ENCODE measurements at places on chromosomes 3 and 15.

DNA sequence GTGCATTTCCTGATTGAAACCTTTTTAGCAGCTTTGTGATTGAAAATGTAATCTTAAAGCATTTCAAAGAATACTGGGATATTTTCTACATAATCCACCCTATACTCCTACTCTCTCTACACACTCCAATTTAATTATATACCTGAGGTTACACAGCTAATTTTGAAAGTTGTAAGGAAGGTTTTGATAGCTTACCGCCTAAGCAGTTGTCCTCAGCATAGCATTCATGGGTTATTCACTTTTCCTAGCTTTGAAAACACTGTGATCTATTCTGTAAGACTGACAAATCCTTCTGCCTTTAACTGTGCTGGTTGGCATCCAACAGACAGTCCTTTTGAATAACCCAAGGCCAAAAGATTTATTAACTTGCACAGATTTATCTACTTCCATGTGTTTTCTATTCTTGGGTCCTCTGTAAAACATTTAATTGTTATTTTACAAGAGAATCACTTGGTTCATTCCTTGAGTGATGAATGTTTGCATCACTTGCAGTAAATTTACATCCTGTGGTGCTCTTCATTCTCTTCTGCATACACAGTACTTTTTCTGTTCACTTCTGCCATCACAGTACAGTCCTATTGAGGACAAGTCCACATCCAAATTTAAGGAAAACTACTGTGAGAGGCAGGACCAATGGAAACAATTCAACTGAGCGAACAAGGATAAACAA lies 44.8 kb downstream of the SERPINI1 start:
- DNase-seq = no peak

- DNase-seq = no peak
Measured at GRCh38 chr3:111173328-111173900, 101.8 kb downstream of the NECTIN3 start.

DNA sequence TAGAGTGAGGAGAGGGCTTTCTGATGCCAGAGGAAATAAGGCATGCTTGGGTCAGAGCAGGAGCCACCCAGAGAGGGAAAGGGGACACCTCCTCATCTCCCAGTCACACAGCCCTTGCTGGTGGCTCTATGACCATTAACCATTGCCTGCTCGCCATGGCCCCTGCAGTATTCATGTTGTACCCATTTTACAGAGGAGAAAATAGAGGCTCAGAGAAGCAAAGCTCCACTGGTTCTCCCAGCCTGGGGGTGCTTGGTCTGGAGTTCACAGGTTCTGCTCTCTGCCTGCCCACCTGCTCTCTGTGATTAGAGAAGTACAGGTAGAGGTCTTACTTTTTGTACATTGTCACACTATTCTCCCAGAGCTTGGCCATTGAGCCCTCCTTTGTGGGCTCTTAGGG lies 56.2 kb downstream of the LINGO1 start:
- no peak for DNase-seq

- no peak for DNase-seq
Measured at GRCh38 chr3:9769012-9769411, 735 bp downstream of the CAMK1 start.

- no peak for DNase-seq
Measured at GRCh38 chr3:128267541-128267940, 114.3 kb downstream of the EEFSEC start.

DNA sequence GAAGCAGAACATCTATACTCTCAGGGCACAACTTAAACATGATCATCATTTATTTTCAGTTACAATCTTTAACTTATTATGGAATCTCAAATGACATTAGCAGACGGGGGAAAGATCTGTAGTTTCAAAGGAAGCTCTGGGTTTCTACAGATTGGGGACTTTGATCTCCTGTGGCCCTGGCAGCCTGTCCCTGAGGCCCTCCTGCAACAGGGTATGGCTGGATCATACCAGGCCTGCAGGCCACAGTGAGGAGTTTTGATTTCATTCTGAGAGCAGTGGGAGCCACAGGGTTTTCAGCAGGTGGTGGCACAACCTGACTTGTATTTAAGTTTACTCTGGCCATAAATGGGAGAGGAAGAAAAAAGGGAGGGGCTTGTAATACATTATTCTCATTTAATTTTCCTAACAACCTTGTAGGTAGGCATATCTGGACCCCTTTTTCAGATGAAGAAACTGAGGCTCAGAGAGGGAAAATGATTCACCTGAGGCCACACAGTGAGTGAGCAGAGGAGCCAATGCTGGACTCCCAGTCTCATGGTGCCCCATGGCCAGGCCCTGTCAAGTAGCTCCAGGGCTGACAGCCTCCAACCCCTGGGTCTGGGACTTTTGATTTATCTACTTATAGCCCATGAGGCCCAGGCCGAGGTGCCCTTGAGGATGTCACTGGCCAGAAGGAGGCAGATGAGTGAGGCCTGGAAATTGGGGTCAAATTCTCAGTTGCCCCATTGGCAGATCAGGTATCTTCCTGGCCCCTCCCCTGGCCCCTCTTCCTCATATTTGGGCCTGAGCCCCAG lies 71.0 kb downstream of the ATP2B2 start:
- DNase-seq = no peak

DNA sequence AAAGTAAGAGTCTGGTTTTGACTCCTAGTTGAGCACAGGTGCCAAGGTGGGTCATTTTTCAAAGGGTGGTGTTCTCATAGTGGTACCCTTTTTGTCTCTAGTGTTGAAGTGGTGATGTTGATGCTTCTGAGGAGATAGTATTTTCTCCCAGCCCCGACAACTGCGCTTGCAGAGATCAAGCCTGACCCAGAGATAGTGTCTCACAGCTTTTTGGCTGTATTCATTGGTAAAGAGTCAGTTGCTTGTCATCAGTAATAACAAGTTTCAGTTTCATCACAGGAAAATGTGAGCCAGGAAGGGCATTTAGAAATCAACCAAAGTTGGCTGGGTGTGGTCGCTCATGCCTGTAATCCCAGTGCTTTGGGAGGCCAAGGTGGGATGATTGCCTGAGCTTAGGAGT lies 139.3 kb downstream of the NFKBIZ start:
- DNase-seq = no peak

DNA sequence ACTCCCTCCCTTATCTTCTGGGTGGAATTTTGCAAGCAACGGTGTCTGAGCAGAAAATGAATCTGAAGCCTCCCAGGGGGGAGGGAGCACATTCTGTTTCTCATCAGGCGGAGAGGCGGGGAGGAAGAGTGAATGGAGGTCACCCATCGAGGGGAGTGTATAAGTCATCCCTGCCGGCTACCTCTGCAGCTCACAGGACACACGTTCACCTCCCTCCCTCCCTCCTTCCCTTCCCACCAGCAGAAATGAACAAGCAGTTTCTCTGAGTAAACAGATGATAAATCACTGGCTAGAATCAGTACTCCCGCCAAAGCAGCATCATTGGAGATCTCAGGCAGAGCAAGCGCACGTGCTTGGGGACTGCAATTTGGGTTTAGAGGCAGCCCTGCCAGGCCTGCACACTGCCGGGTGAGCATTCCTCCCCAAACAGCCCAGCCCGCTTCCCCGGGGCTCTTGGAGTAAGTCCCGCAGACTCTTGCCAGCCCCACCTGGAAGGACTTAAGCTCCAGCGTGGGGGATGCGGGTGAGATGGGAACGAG lies 38.3 kb downstream of the CPN2 start:
- peak; percentile 99 for DNase-seq

GRCh38 chr3:126659915-126660886 lies 5.3 kb upstream of the TXNRD3 start:
- no peak for DNase-seq

DNA sequence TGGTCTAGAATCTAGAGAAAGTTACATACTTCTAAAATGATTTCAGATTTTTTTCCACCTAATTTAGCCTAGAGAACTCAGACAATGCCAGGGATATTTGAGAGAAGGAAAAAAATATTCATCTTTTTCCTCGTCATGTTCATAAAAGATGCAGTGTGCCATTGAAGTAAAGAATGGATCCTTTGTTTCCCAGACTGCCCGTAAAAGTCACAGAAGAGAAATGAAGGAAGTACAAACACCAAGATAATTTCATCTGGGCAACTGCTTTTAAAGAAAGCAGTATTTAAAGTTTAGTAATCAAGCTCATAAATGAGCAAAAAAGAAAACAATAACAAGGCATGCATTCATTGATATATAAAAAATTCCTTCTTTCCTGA lies 47.2 kb downstream of the TTC23 start:
- DNase-seq = no peak

DNA sequence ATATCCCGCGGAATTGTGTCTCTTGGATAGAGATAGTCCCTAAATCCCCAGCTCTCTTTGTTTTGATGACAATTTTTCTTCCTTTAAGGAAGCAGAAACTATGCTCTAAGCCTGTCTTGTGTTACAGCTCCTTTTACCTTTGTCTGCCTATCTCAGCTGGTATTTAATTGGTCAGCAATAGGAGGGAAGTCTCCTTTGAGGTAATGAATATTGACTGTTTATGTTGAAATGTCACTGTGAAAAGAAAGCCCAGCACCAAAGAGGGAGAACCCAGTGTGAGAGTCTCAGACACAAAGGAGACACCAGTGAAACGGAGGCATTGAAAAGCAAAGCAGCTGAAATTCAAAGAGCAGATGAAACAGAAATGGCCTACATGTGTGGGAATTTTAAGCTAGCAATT lies 372.6 kb downstream of the NR2F2 start:
- DNase-seq = no peak

DNA sequence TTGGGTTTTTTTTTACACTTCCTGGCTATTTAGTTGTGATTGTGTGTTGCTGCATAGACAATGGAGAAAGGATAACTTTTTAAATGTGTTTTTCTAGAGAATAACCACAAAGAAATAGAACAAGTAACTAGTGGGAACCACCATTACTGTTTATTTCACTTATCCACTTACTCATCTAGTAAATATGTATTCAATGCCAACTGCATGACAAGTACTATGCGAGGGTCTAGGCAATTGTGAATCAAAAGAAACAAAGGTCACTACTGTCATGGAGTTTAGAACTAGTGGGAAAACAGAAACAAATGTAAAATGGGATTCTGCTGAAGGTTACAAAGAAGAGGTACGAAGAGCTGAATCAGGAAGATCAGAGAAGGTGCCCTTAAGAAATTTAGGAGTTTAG lies 600.9 kb upstream of the ROBO2 start:
- peak; percentile 54 for DNase-seq

DNA sequence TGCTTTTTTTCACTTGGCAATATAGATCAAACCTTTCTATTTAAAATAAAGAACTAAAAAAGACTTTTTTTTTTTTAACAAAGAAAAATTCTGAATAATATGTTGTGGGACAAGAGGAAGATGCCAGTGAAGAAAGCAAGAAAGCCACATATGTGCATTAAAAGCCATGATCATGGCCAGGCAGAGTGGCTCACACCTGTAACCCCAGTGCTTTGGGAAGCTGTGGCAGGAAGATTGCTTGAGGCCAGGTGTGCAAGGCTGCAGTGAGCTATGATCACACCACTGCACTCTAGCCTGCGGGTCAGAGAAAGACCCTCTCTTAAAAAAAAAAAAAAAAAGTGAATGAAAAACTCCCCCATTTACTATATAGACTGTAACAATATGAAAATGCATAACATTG lies 23.9 kb downstream of the C2CD4B start:
- no peak for DNase-seq

- DNase-seq = peak; percentile 45
Measured at GRCh38 chr3:42831321-42831713, 22.1 kb downstream of the ACKR2 start.

- no peak for DNase-seq
Measured at GRCh38 chr3:181880331-181880730, 168.6 kb downstream of the SOX2 start.

DNA sequence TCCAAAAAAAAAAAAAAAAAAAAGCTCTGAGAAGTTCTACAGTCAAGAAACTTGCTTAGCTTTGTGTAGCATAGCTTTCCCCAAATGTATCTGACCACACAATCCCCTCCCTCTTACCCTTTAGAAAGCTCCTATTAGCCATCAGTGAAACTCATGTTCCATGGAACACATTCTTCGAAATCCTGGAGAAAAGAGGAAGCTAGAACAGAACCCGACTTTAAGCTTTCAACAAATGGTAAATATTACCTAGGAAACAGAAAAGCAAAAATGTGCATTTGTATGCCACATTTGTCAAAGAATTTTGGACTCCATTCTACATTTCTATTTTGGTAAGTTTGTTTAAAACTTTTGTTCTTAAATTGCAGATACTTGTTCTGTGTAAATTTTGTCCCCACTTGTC lies 17.4 kb upstream of the CRTC3 start:
- DNase-seq = no peak

- peak; percentile 47 for DNase-seq
Measured at GRCh38 chr3:123546133-123546755, 38.6 kb downstream of the HACD2 start.

DNA sequence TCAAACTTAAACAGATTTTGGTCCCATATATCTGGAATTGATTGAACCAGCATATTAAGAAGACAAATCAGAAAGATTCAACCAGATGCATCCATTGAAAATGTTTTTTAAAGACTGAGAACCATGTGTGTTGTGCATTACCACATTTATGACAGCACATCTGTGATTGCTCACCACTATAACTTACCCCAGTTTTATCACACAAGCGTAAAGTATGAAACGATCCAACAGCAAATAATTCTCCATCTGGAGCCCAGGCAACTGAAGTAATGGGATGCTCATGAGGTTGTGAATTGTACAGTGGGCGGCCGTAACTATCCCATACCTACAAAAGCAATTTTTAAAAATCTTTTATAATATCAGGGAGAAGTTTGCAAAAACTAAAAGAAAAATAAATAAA lies 43.2 kb downstream of the IFT80 start:
- no peak for DNase-seq

GRCh38 chr3:188680189-188680588 lies 491.6 kb upstream of the TPRG1 start:
- DNase-seq = peak; percentile 51

GRCh38 chr15:22918596-22919140 lies 61.5 kb downstream of the CYFIP1 start:
- DNase-seq = no peak

DNA sequence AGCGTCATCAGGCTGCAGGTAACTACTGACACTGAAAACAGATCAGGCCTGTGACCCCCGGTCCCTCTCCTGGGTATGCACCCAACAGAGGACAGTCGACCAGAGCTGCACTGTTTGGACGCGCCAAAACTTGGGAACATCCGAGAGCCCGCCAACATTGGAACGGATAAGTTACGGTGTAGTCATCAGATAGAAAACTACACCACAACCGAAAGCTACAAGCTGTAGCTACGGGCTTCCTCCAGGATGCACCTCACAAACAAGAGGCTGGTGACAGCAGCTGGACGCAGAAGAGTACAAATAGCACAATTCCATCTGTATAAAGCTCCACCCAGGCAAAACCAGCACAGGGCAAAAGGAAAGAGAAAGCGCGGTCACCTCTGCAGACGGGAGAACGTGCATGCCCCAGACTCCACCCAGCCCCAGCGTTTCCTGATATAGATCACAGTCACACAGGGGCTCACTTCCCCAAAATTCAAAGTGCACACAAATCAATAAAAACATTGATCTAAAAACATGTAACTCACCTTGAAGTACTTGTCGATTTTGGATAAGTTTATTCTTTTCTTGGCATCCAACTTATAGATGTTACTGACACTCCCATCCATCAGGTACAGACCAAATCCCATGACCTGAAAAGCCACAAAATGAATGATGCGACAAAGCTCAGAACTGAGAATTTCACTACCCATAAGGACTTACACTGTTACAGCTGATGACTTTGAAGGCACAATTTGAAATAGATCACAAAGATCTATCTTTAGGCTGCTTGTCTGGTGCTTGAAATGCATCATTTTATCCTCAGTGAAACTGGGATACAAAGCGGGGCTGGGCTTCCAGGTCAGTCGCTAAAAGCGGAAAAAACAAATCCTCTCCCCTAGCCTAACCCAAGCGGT lies 43.3 kb downstream of the CYFIP1 start:
- DNase-seq = no peak

GRCh38 chr15:88586401-88587162 lies 34.6 kb upstream of the AEN start:
- DNase-seq = peak; percentile 52
